Endodermal cell (in vitro differentiated cells): ENCODE measurements at places on chromosomes 7 and 10.

- no peak for DNase-seq
These were observed 13.5 kb upstream of the LRGUK start for GRCh38 chr7:134113655-134114054.

- no peak for DNase-seq
These were observed at the start of gene SLC18A3 for GRCh38 chr10:49610114-49610457. TSS of gene SLC18A3 (plus strand) at chr10:49610310. CDS start at chr10:49610741, 431 bp downstream.

DNA sequence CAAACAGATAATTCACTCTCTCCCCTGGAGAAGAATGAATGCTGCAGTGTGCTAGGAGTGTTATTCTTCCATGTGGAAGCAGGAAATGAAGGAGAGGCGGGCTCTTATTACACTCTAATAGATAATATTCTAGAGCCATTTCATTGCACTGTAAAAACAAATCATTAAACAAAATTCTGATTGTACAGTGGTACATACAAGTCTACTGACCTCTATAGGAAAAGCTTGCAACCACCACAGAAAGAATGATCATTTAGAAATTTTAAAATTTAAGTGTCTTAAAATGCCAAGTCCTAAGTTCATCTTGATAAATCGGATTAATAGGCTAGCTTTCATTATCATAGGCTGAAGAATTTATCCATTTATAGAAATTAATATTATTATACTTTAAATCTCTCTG is 960.3 kb upstream of the LRRN3 start:
- no peak for DNase-seq

- DNase-seq: no peak
These were observed 18.6 kb upstream of the TMEM225B start for GRCh38 chr7:99579281-99579955.

- no peak for DNase-seq
These were observed 150.0 kb upstream of the LAMB4 start for GRCh38 chr7:108280136-108280535.

GRCh38 chr7:2040893-2041270 is 191.9 kb downstream of the MAD1L1 start:
- DNase-seq: no peak

DNA sequence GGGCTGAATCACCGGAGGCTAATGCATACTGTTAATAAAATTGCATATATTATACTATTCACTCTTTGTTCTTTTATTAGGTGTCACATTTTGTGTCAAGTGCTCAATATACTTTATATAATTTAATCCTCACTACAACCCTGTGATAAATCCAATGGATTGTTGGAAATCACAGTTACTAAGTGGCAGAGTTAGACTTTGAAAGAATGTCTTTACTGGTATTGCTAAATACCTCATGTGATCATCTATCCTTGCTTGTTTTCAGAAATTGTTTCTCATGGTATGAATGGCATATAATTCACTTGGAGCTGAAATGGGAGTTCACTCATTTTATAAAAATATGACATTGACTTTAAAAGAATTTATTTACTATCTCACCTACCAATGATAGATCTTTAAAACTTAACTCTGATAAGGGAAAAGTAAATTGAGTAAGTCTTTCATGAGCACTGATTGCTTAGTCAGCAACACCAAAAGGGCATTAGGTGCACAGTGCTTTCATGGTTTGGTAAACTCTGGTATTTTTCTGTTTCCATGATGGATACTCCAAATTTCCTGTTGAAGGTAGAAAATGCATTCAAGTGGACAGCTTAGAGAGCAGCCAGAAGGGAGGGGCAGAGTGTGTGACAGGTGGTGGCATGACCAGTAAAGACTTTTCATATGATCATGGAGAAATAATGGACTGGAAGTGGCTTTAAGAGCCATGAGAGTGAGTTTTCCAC is 22.6 kb downstream of the ENKUR start:
- no peak for DNase-seq

- no peak for DNase-seq
These were observed 25.1 kb downstream of the DPY19L1 start for GRCh38 chr7:35012160-35012559.

DNA sequence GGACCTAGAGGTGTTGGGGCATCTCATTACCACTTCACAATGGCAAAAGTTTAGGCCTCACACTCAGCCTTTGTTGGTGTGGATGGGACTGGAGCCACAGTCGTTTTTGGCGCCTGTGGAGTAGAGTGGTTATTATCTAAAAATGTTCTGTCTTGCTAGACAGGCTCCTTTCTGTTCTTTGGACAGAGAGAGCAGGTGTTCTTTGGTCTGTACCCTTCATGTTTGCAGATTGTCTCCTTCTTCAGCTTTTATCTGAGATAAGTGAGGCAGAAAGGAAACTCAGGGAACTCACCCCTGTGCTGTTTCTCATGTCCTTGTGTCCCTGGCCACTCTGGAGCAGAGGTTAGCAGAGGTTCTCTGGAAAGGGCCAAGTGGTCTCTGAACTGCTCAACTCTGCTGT is 103.7 kb downstream of the CCNY start:
- no peak for DNase-seq
